ENCODE measurements at places on chromosomes 11 and 22.

DNA sequence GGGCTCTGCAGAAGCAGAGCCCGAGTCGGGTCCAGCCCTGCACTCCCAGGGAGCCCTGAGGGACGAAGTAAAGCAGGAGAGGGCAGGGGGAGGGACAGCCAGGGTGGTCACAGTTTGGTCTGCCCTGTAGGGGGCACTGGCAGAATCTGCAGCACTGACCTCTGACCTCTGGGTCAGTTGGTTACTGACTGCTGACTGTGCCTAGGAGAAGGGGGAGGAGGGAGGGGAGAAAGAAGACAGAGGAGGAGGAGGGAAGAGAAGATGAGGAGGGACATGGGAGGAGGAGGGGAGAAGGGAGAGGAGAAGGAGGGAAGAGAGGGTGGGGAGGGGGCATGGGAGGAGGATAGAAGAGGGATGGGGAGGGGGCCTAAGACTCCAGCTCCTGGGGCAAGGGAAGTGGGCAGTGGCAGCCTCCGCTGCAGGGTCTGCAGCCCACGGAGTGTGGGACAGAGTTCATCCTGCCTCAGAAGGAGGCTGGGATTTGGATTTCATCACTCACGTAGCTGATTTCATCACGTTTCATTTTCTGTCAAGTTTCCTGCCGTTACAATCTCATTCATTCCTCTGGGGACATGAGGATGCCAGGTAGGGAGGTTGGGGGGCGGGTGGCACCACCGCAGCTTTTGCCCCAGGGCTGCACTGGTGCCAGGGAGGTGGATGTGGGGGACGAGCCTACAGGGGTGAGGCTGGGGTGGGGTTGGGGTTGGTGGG lies 55.2 kb downstream of the FLRT1 start:
- DNase-seq: no peak

DNA sequence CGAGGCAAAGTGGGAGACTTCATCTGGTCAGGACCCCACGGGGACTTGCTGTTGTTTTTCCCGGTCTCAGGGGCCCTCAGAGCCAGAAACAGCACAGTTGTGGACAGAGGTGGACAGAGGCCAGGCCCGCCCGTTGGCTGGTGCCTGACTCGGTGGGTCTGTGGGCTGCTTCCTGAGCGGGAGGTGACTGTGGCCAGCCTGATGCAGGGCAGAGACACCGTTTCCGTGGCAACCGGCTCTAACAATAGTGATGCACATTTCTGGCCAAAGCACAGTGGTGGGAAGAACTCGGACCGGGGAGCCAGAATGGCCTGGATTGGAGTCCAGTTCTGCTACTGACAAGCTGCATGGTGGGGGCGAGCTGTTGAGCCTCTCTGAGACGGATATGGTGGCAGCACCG lies 58.7 kb upstream of the ATXN10 start:
- no peak for DNase-seq

DNA sequence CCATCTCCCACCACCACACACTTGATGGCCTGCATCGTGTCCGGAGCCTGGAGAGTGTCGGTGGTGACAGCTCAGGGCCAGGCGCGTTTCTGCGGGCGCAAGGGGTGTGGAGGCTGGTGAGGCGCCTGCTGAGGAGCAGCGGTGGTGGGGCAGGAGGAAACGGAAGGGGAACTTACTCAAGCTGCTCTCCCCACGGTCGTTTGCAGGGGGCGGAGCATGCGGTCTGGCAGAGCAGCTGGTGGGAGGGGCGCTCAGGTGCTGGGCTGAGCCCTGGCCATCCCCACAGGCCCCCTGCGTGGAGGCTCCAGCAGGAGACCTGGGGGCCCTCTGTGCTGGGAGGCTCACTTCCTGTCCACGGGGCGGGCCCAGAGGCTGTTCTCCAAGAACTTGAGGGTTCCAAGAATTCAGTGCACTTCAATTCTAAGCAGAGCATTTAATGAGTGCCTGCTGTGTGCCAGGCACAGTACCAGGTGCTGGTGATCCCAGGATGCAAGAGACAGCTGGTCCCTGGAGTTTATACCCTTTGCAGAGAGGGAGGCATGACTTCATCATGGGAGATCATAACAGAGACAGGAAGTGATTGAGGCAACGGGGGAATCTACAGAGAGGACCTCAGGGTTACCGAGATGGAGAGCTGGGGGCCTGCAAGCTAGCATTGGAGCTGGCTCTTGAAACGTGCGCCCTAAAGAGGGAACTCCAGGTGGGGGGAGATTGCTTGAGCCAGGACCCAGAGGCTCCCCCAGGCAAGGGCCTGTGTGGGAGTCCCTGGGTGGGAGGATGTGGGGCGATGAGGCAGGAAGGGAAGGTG lies at the start of gene RAC2:
Gene RAC2 (minus strand): TSS at position 156 of the 808 bp plus-strand sequence. CDS start 121 bp downstream, at position 35.
- peak; percentile 79 for DNase-seq

DNA sequence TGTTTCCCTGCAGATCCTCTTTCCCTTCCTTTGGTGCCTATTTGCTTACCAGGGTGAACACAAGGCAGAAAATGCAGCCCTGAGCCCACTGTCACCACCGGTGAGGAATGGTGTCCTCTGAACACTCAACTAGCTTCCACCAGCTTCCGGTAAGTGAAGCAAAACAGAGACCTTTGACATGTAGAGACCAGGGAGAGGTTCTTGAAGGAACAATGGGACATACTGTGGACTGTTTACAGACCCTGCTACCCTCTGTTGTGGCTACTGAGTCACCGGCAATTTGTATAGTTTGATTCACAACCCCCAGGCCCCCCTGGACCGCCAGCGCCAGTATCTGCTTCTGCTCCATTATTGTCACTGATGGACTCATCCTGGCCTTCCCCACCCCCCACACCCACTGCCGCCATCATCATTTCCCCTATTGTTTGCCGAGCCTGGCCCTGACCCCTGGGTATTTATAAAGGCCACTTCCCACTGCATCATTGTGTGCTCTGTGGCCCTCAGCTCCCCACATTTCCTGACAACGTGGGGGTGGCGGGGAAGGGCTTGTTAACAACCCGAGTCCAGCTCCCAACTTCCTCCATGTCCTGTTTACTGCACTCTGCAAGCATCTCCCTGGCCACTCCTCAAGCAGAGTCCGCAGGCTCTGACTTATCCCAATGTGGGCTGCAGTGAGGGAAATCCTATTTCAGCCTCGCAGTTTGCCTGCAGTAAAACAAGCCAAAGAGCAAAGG lies 252.9 kb downstream of the ETS1 start:
- DNase-seq: no peak

DNA sequence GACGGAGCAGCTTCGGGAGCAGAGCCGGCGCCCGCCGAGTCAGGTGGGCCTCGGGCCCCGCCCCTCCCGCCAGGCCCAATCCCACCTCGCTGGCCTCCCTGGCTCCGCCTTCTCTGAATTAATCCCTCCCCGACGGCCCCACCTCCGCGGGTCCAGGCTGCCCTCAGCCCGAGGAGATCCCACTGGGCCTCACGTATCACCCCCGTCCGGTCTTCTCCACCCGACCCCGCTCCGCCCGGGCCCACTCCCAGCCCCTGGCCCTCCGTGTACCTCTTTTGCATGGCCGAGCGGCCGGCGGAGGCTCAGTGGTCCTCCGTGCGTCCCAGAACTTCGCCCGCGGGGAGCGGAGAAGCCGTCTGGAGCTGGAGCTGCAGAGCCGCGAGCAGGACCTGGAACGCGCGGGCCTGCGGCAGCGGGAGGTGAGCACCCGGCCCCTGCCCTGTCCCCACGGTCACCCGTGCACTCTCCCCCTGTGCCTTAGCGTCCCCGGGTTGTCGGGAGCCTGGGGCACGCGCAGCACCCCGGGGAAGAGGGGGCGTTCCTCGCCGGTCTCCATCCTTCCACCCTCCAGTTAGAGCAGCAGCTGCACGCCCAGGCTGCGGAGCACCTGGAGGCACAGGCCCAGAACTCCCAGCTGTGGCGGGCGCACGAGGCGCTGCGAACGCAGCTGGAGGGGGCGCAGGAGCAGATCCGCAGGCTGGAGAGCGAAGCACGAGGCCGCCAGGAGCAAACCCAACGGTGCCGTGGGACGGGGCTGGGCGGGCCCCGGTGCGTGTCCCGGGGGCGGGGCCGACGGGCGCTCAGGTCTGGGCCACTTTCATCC lies 2.2 kb upstream of the CD151 start:
- DNase-seq: peak; percentile 85

DNA sequence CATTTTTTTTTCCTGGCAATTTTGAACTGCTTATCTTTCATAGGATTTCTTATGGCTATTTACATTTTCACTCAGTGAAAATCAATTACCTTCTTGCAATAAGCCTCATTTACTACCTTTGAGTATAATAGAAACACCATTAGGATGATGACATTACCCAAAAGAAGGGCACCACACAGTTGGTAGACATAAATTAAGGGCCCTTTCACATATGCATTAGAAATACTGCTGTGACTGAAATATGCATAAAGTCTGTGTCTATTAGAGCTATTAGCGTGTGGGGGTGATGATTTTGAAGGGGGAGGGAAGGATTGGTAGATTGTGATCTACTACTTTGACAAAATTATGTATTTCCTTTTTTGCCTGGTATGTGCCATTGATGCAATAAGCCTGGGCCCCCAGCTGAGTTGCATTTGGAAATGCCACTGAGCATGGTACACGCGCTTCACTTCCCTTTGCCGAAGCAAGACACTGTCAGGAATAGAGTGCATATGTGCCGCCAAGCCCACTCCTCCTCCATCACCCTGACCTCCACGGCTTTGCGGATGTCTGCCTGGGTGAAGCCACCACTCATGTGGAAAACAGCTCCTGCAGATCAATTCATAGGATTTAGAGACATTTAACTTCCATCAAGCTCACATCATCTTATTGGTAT lies 339.3 kb downstream of the DCDC1 start:
- no peak for DNase-seq

DNA sequence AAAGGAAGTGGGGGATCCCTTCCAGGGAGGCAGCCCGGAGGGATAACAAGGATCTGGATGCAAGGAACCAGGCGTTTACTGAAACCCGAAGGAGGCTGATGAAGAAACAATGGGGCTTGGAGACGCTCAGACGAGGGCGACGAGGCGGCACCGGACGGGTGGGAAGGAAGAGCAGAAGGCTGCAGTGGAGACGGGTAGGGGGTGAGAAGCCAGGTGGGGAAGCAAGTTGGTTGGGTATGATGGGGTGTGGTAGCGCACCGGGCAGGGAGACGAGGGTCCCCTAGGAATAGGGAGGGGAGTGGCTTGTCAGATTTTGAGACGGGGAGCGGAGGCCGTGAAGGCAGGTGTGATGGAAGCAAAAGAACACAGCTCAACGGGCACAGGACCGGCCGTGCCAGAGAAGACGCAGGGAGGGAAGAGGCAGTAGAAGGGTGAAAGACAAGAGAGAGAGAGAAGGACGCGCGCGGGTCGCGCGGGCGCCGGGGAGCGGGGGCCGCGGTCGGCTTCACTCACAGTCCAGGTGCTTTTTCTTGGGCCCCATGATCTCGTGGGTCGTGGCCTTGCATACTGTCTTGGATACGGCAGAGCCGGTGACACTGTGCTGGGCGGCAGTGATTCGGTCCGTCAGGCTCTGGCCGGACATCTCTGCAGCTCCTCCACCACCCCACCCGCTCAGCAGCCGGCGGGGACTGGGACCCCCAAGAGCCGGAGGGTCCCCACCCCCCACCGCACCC lies 579 bp downstream of the PICALM start:
- DNase-seq: peak; percentile 21

DNA sequence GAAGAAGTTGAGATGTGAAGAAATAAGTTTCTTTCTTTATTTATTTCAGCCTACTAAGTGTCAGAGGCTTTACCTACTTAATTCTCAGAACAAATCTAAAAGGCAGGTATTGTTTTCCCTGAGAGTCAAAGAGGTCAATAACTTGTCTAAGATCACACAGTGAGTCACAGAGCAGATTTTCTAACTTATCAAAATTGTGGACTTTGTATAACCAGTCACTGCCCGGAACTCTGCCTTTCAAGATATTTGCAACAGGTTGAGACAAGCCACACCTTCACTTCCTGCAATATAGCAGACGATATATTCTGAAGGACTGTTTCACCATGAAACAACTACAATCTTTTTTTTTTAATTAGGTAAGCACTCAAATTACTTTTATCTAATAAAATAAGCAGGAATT lies 10.5 kb upstream of the MMP3 start:
- DNase-seq: no peak

DNA sequence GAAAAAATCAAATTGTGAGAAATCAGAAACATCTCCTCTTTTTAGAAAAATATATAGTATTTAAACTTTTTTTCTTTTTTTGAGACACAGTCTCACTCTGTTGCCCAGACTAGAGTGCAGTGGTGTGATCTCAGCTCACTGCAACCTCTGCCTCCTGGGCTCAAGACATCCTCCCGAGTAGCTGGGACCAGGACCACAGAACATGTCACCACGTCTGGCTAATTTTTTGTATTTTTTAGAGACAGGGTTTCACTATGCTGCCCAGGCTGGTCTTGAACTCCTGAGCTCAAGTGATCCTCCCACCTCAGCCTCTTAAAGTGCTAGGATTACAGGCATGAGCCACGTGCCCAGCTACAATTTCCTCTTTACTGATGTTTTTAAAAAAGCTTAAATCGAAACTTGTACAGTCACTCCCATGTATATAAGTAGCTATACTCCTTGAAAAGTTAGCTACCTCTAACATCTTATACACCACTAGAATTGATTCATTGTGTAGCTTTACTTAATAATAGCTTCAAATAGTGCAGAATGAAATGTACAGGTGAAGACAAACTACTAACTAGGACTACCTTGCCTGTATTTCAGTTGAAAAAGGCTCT lies 10.3 kb downstream of the EIF4G2 start:
- no peak for DNase-seq

GRCh38 chr11:60631944-60632343 lies 67.5 kb upstream of the MS4A8 start:
- no peak for DNase-seq

DNA sequence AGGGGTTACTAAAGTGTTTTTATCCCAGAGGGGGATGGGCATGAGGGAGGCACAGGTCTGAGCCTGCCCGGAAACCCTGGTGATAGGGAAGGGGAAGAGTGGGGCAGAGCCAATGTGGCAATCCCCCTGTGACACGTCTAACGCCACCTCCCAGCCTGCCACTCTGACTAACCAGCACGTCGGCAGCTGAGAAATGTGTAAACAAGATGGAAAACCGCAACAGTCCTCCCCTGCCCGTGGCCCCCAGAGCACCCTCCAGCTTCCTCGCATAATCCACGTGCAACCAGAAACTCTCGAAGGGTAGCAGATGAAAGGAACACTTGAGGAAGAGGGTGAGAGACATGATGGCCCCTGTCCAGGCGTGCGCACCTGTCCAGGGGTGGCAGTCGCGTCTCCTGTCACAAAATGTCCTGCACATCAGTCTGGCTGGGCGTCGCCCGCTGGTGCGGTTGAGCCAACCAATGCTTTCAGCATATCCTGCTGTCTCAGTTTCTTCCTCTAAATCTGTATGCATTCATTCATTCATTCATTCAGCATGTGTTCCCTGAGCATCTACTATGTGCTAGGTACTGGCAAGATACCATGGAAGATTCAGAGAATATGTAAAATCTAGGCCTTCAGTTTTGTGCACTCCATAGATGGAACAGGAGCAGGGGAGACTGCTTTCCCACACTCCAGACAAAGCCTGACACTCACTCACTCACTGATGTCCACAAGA lies 4.5 kb downstream of the TMPRSS4 start:
- no peak for DNase-seq

- DNase-seq: no peak
Observed at GRCh38 chr11:60786811-60787567, 1.9 kb downstream of the MS4A10 start.

All from Calu3 (cell line).